Activated B cell treated with CpG ODN at 0.5 μM for 24 hours (primary cell): ENCODE measurements at places on chromosomes 1 and 21.

DNA sequence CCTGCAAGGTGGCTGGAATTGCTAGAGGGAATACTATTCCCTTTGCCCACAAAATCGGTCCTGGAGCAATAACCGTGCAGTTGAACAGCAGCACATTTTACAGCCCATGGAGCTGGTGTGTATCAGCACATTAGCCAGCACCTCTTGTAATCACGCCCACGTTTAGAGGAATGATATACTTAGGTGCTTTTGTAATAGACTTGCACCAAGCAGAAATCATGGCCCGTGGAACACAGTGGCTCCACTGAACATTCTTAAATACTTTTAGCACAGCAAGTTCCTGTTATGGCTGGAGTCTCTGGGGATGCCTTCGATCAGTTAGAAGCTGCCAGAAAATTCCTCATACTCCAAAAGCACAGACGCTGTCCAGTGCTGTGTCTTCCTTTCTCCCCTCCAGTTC lies 218.1 kb upstream of the FAM78B start:
- no peak for DNase-seq

- DNase-seq: no peak
These were observed 148.7 kb upstream of the NR5A2 start for GRCh38 chr1:199878823-199879222.

- no peak for DNase-seq
These were observed 99.0 kb upstream of the CD34 start for GRCh38 chr1:208009706-208010444.

GRCh38 chr1:15836772-15837669 lies 10.5 kb upstream of the SPEN start:
- DNase-seq: peak; percentile 65

DNA sequence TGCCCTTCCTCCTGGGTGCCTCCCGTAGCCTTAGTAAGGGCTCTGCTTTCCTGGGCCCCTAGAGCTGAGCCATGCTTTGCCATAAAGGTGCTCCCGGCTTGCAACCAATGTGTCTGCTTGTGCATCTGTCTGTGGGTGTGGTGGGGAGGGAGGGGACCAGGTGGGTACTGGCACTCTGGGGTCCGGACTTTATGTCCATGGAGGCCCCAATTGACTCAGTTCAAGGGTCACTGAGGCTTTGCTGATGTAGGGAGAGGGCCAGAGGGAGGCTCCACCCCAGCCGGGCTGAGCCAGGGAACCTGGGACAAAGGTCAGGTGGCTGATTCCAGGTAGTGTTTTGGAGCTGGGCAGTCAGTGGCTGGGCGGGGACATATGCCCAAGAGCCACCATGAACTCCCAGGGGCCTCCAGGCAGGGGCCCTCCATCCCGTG lies 15.0 kb downstream of the TNFRSF25 start:
- no peak for DNase-seq

DNA sequence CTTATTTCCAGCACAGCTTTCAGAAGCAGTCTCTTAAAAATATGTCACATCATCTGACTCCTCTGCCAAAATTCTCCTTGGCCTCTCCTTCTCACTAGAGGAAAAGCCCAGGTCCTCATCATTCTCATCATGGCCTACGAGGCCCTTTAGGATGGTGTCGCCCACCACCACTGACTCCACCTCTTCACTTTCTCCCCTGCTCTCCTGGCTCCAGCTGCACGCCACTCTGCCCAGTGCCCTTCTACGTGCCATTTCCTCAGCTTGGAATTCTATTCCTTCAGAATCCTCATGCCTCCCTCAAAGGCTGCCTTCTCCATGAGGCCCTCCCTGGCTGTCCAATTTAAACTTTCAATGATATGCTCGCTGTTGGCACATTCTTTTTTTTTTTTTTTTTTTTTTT lies 25.3 kb upstream of the BTG2 start:
- DNase-seq: no peak

DNA sequence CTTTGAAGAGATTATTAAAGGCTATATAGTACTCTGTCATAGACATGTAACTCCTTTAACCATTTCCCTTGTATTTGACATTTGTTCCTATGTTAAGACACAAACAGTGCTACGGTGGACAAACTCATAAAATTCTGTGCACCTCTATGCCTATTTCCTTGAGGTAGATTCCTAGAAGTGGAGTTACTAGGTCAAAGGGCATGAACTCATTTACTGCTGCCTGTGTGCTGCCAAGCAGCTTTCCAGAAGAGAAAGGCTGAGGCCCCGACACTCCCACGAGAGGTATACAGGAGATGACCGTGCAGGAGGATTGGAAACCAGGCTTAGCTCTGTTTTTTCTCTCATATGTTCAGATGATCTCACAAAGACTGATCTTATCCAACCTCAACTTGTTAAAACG lies 34.4 kb upstream of the TENT5C start:
- no peak for DNase-seq

- DNase-seq: no peak
These were observed 35.7 kb downstream of the TTC39A start for GRCh38 chr1:51294566-51295184.

GRCh38 chr1:116574581-116575291 lies 3.9 kb upstream of the CD58 start:
- DNase-seq: no peak

DNA sequence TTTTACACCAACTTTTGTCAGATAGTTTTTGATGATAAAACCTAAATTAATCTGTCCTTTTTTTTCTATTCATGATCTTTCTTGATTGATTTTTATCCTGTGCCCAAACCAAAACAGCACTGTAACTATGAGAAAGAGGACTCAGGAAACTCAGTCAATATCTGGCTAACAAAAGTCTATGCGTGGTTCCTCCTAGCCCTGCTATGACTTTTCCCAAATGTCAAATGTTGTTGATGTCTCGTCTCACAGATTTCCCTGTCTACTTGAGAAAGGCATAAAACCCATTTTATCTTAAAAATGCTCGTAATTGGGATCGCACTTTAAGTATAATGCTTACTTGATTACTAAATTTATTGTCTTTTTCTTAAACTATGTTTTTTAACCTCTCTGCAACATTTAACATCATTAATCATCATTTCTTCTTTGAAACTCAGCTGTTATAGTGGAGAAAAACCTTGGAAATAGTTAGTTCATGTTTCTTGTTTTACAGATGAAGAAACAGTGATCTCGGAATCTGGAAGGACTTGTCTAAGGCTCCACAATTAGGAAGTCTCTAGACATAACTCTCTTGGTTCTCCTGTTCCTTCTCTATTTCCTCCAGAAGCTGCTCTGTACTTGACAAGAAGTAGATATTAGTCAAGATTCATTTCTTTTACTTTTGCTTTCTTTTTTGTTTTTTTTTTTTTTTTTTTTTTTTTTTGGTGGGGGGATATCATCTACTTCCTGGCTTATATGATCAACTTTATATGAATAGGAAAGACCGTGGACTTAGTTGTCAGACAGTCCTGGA lies 26.2 kb upstream of the PTPRC start:
- DNase-seq: no peak

GRCh38 chr1:27097484-27097917 lies 57.4 kb downstream of the SLC9A1 start:
- DNase-seq: peak; percentile 61

DNA sequence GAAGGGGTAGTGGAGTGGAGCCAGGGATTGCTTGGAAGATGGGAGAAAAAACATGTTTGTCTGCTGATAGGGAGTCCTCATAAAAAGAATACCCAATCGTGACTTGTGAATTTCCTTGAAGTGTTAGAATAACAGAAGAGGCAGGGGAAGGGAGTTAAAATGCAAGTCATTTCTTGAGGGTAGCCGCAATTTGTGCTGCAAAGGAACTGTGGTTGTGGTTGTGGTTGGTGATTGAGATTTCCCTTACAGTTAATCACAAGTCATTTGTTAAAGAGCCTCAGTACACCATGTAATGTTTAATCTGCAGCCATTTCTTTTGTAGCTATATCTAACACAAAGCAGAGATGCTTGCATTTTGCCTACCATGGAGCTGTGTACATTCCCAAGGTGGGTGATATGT lies 38.5 kb upstream of the EGLN1 start:
- DNase-seq: no peak

- DNase-seq: no peak
These were observed 432 bp downstream of the EPHB2 start for GRCh38 chr1:22711071-22711470.

DNA sequence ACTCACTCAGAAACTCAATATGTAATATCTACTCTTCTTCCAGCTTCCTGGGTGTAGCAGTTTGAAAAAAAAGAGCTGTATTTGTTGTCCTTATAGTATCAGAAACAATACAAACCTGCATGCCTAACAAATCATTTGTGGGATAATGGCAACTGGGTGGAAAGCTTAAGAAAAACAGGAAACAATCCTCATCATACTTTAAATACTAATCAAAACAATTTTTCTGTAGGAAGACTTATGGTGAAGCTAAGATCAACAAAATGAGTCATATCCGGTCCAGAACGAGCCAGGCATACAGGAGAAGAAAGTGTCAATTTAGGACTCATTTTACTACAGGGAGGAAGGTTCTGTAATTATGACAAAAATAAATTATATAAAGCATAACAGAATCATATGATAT lies 181.8 kb upstream of the ADGRL4 start:
- no peak for DNase-seq

GRCh38 chr1:222618880-222619596 lies 1.1 kb downstream of the MIA3 start:
- DNase-seq: no peak

- DNase-seq: no peak
These were observed 133.4 kb downstream of the PLPPR5 start for GRCh38 chr1:98870959-98871903.

DNA sequence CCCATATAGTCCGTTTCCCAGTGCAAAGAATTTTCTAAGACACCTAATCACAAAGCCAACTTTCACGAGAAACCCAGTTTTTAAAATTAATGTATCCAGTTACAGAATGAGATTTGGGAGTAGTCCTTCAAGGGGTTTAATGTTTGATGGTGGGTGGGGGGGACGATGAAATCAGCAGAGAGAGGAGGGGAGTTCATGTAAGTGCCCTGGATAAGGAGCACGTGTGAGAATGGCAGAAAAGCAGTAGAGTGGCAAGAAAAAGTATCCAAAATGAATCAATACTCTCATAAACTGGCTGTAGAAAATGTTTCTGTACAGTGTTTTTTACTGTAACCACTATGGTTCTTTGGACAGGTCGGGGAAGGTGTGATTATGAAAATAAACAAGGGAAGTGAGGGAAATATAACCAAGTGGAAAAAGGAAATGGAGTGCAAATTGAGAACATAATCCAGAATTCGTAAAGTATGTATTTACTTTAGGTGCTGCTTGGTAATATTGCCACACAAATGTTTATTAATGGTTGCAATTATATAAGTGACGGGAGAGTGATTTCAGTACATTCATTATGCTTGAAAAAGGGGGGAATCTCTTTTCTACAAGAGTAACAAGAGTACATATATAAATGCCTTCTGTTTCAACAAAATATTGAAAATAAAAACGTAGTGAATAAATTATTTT lies 118.7 kb upstream of the RRP15 start:
- no peak for DNase-seq

GRCh38 chr1:37484325-37485051 lies 10.1 kb downstream of the ZC3H12A start:
- DNase-seq: no peak

DNA sequence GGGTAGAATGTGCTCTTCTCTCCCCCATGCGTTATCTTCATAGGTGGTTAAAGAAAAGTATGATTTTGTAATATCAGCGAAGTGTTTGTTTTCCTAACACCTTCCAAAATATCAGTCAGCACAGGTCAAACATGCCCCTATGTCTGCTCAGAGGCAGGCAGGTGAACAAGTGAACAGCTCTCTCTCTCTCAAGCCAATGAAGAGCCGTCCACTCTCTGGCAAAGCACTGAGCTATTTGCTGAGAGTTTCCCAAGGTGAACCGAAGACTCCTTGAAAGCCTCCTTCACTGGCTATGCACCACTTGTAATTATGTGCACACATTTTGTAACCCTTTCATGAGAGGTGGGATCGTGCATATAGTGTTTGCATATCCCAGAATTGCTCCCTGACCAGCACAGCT lies 47.7 kb downstream of the ST6GALNAC3 start:
- DNase-seq: no peak

GRCh38 chr1:205440476-205441317 lies 15.1 kb downstream of the BLACAT1 start:
- DNase-seq: peak; percentile 41

DNA sequence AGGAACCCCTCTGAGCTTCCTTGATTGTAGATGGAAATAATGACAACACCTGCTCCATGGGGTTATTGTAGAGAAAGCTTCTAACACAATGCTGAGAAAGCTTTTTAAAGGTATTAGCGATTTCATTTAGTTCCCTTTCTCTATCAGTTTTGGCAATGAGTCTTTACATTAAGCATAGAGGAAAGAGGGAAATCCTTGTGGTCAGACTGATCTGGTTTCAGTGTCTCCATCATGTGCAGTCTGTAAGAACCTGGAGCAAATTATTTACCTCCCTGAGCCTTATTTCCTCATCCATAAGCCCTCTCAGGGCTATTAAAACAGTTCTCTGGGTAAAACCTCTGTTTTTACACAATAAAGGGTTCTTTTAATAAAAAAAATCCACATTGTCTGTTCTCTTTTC lies 87.5 kb downstream of the FGGY start:
- DNase-seq: no peak

DNA sequence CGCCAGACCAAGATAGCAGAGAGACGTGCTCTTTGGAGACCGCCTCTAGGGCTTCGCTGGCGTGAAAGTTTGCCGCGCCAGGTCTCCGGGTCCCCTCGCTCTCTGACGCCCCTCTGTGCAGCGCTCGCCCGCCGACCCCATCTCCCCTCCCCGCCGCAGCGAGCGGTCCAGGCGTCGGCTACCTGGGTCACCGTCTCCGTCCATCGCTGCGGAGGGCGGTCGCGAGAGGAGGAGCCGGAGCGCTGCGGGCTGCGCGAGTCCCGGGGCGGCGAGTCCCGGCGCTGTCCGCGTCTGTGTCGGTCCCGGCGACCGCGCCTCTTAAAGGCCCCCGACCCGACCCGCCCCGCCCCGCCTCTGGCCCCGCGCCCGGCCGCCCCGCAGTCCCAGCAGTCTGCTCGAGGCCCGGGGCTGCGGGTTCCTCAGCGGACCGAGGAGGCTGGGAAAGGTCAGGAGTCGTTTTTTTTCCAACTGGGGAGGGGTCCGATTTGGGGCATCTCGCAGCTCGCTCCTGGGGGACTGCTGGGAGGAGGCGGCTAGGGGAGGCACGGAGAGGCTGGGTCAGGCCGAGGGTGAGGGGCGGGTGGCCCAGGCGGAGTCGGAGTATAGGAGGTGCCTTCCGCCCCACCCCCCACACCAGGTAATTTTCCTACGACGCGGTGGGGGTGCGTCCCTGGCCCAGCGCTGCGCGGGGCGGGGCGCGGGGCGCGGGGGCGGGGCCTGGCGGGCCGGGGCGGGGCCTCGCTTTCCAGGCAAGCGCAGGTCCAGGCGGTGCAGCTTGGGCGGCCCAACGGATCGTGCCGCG lies at the start of the genes FBXO2 and FBXO44:
TSS of gene FBXO2 (minus strand) at position 293 of the 802 bp plus-strand sequence. CDS start at position 204, 89 bp downstream.
TSS of gene FBXO44 (plus strand) at position 741 of the 802 bp plus-strand sequence. CDS start 959 bp downstream, outside the sequence.
- peak; percentile 60 for DNase-seq

GRCh38 chr21:32137266-32137665 lies 141.6 kb downstream of the MIS18A start:
- no peak for DNase-seq

DNA sequence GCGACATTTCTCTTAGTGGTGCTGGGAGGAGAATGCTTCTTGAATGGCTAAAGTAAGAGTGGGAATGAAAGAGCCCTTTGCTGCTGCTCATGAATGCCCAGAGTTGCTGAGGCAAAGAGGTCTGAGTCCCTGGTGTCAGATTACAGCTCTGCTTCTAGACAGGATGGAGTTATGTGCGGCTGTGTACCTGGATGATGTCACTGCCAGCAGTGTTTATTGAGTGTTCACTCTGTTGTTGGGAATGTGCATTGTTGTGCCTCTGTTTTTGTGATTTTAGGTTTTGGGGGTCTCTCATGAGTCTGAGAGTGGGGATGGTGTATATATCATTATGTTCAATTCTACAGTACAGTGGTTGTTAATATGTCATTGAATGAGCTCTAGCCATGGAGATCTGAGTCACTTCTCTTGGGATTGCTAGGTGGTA lies 2.7 kb downstream of the CDC14A start:
- DNase-seq: no peak
